ENCODE measurements at places on chromosomes 3 and 15.

DNA sequence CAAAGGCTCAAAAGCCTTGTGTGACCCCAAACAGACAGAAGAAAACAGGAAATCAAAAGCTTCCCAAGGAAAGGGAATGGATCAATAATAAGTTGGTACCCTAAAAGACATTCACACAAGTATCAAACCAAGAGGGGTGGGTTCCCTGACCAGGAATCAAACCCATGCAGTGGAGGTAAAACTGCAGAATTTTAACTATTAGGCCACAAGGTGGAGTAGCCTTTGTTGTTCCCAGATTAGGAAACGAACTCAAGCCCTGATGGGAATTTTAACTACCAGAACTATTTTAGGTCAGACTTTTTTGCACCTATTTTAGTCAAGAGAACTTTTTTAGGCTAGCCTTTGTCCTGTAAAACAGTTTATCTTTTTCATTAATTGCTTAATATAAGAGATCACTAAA lies 31.4 kb downstream of the SETMAR start:
- DNase-seq = no peak

DNA sequence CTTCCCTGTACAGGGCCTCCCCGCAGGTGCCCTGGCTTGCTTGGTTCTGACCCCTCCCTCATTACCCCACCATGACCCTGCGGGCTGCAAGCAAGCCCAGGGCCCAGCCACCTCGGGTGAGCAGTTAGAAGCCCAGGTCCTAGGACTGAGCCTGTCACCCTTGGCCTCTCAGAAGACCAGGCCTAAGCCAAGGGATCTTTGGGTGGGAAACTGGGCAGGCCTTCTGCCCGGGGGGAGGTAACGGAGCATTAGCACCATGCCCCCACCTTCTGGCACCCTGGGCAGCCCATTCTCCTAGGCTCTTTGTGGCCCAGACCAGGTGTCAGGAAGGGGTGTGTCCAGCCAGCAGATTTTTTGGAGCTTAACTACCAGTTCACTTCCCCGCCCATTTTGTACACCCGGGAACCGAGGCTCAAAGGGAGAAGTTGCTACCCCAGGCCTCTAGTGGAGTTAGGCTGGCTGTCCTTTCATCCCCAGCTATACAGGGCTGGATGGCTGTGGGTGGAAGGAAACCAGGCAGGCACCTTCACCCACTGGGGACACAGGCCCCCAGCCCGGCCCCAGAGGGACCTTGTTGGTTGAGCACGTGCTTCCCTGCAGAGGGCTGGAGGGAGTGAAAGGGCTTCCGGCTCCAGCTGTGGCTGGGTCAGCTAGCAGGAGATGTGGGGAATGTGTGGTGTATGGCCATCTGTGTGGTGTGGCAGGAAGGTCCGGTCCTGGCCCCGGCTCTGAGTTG lies 1.4 kb downstream of the CSK start:
- no peak for DNase-seq

DNA sequence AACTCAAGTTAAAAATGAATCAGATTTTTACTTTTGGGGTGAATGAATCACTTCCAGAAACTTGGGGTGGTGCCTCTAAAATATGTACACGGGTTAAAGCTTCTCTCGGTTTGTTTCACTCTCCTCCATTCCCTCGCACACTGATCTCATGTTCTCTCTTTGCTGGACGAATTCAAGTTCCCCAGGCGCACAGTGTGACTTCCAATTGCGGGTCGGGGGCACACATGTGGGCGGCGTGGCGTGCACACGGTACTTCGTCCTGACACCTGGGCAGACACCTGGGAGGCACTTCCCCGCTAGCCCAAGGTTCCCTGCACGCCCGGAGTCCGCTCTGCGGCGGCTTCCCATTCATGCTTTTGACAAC lies 692 bp downstream of the SCAANT1 start:
- DNase-seq = no peak

- no peak for DNase-seq
Observed at GRCh38 chr15:63759752-63760151, 74.0 kb downstream of the HERC1 start.

GRCh38 chr3:174620855-174621472 lies 238.2 kb upstream of the NAALADL2 start:
- no peak for DNase-seq

- no peak for DNase-seq
Observed at GRCh38 chr3:57586778-57587177, 10.4 kb downstream of the ARF4 start.

GRCh38 chr3:106255870-106256248 lies 387.0 kb upstream of the CBLB start:
- no peak for DNase-seq

GRCh38 chr15:29542994-29543393 lies 273.4 kb upstream of the NSMCE3 start:
- DNase-seq = no peak

- DNase-seq = no peak
Observed at GRCh38 chr3:113300596-113300995, 89.2 kb downstream of the BOC start.
